ENCODE measurements at places on chromosomes 5 and 9.

GRCh38 chr5:174943785-174944184 lies 219.4 kb downstream of the MSX2 start:
- no peak for DNase-seq

- no peak for DNase-seq
These were observed 26.0 kb downstream of the TMEM174 start for GRCh38 chr5:73198833-73199592.

GRCh38 chr5:159402311-159402710 lies 72.0 kb upstream of the IL12B start:
- no peak for DNase-seq

- DNase-seq: no peak
These were observed 2.5 kb downstream of the CXXC5 start for GRCh38 chr5:139650689-139651042.

DNA sequence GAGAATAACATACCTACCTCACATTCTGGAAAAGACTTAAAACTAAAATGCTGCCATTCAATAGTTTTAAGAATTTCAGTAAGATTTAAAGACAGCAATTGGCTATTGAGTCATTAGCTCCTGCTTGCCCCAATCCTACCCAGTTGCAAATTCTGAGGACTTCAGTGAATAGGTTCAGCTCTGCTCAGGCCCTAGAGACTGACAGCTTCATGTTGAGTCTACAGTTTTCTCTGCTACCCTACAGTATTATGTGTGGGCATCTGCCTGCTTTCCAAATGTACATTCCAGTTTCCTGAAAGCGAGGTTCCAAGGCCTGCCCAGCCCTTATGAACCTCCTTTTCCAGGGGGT lies 61.5 kb downstream of the ARSB start:
- DNase-seq: no peak

GRCh38 chr9:71663216-71663615 lies 105.1 kb downstream of the CEMIP2 start:
- no peak for DNase-seq

GRCh38 chr9:136615631-136616306 lies 46.9 kb upstream of the EGFL7 start:
- no peak for DNase-seq

- DNase-seq: no peak
These were observed 6.5 kb downstream of the AGXT2 start for GRCh38 chr5:35041261-35041660.

DNA sequence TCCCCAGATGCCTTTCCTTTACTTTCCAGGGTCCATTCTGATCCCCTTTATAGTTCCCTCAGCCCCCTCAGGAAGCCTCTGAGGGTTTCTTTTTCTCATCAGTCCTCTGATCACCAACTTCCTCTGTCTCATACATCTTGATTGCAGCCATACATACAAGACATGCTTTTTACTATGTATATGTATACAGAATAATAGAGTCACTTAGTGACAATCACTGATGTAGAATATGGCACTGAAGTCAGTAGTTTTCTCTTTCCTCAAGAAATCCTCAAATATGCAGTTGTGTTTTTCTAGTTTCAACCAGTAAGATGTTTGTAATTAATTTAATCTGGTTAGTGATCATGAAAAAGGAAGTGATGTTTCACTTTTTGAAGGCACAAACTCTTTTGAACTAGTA lies 364.1 kb downstream of the MAN2A1 start:
- DNase-seq: no peak

GRCh38 chr9:93978551-93978950 lies 23.4 kb upstream of the BARX1 start:
- DNase-seq: peak; percentile 62

- no peak for DNase-seq
These were observed 84.1 kb downstream of the SLIT3 start for GRCh38 chr5:169216866-169217265.

GRCh38 chr5:26343801-26344325 lies 694.5 kb downstream of the CDH9 start:
- DNase-seq: no peak

GRCh38 chr5:87141544-87141943 lies 126.1 kb upstream of the RASA1 start:
- DNase-seq: no peak

DNA sequence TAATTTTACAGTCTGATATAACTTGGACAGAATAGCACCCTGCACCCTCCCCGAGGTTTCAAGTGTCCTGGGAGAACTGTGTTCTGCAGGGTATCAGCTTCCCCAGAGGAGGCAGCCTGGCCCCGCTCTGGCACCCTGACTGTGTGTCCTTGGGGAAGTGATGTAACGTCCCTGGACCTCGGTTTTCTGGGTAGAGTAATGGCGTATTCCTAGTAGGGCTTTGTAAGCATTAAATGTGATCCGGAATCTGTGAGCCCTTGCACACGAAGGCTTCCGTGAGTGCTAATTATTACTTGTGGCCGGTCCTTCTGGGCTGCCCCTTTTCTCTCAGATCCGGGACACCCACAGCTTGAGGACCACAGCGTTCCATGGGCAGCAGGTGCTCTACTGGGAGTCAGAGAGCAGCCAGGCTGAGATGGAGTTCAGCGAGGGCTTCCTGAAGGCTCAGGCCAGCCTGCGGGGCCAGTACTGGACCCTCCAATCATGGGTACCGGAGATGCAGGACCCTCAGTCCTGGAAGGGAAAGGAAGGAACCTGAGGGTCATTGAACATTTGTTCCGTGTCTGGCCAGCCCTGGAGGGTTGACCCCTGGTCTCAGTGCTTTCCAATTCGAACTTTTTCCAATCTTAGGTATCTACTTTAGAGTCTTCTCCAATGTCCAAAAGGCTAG lies 1.0 kb upstream of the CACFD1 start:
- no peak for DNase-seq

DNA sequence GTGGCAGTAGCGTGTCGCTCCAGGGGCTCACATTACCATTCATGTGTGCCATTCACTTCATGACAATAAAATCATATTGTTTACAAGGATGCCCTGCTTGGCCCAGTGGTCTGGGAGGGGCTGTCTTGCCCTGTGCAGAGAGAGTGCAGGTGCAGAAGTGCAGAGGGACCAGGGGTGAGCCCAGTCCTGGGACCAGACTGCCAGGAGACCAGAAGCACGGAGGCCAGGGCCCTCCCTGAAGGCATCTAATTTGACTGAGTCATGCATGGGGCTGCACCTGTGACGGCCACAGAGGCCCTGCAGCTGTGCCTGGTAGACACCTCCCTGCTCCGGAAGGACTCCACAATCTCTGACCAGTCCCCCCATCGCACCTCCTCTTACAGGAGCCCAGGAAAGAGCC lies 164.4 kb upstream of the FOXD4L5 start:
- DNase-seq: no peak

GRCh38 chr9:23926368-23926767 lies 100.3 kb upstream of the ELAVL2 start:
- no peak for DNase-seq

GRCh38 chr5:136133922-136134379 lies 1.3 kb downstream of the SMAD5 start:
- DNase-seq: no peak

GRCh38 chr9:91515074-91515687 lies 91.5 kb upstream of the NFIL3 start:
- DNase-seq: no peak
